ENCODE measurements at places on chromosomes 6 and 20.

- peak; percentile 51 for DNase-seq
Measured at GRCh38 chr20:49288784-49289696, 11.2 kb upstream of the ZNFX1 start.

GRCh38 chr6:111263837-111264236, 176.5 kb downstream of the SLC16A10 start:
- no peak for DNase-seq

DNA sequence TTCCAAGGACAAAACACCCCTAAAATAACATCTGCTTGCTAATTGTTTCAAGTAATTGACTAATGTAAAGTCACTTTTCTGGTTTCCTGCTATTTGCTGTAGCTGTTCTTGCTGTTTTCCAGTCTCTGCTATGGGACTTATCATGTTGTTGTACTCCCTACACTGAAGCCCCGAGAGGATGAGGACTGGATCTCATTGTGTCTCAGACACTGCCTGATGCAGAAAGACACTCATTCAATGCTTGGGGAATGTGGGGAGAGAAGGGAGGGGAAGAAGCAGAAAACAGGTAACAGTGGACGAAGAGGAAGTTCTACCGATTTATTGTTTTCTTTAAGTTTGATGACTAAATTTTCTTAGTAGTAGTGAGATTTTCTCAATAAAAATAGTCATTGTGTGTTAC, 79.8 kb downstream of the DOK5 start:
- DNase-seq, result no peak

- DNase-seq, result no peak
Measured at GRCh38 chr20:13525225-13525940, 113.3 kb downstream of the TASP1 start.

DNA sequence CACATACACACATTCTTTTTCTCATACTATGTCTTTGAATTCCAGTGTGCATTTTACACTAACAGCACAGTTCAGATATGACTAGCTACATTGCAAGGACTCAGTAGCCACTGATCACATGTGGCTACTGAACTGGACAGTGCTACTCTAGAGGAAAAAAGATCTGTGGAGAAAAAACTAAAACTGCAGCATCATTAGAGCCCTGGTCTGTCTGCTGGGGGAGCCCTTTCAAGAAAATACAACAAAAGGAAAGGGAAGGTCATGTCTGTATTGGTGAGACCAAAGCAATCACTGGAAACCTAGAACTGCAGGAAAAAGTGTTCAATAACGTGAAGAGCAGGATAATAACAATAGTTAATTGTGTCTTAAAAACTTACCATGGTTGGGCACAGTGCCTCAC, 132.3 kb upstream of the JARID2 start:
- DNase-seq, result no peak
